Psoas muscle (tissue), 8 donors: ENCODE measurements at places on chromosomes 3 and 15.

- H3K27me3 ChIP-seq, result no peaks in the 10 kb centered on the region
- H3K4me3 ChIP-seq, result no peak overlapping the region
- H3K4me1 ChIP-seq, result no peaks in the 10 kb centered on the region
- no peaks in the 10 kb centered on the region for H3K36me3 ChIP-seq
- no peak overlapping the region for H3K27ac ChIP-seq
Measured at GRCh38 chr3:34678575-34678974, 880.1 kb downstream of the PDCD6IP start.

DNA sequence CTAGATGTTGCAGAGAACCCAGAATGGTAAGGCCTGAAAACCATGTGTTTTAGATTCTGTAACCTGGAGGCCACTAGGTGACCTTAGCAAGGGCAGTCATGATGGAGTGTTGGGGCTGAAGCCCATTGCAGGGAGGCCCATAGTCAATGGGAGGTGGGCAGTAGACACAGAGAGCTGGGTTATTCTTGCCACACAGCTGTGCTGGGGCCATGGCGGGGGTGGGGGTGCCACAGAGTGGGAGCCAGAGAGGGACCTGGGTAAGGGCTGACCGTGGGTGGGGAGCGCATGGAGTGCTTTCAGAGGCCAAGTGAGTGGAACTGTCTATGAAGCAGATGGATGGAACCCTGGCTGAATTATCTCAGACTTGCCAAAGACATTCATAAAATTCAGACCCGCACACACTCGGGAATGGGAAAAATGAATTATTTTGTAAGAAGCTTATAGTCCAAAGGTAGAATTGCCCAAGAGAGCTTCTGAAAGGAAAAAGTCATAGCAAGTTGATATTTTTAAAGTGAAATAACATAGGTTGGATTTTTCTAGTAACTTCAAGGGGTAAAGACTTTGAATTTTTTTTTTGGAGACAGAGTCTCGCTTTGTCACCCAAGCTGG is 53.9 kb downstream of the SMAD3 start:
- no peaks in the 10 kb centered on the region for H3K27me3 ChIP-seq
- H3K27ac ChIP-seq, result peak overlapping the region; percentile 97
- H3K36me3 ChIP-seq, result no peaks in the 10 kb centered on the region
- no peak for DNase-seq

DNA sequence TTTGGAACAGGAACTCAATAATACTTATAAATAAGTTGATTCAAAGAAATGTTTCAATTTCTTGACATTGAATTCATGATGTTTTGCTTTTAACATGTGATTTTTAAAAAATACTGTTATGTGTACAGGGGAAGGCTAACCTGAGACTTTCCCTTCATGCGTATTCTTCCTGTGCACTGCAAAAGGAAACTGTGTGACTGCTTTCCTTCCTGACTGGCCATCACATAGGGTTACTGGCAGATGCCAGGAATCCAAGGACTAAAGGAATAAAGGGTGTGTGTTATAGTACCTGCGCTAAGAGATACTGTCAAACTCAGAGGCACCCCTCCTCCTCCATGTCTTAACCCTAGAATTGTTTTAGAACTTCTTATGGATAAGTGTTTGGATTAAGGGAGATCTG is 236.0 kb downstream of the UBE2E2 start:
- H3K36me3 ChIP-seq, result no peaks in the 10 kb centered on the region
- peaks cover 14% of the 10 kb centered on the region for H3K4me1 ChIP-seq
- no peak for DNase-seq
- H3K27ac ChIP-seq, result no peak overlapping the region
- no peak overlapping the region for H3K4me3 ChIP-seq
- no peaks in the 10 kb centered on the region for H3K27me3 ChIP-seq

DNA sequence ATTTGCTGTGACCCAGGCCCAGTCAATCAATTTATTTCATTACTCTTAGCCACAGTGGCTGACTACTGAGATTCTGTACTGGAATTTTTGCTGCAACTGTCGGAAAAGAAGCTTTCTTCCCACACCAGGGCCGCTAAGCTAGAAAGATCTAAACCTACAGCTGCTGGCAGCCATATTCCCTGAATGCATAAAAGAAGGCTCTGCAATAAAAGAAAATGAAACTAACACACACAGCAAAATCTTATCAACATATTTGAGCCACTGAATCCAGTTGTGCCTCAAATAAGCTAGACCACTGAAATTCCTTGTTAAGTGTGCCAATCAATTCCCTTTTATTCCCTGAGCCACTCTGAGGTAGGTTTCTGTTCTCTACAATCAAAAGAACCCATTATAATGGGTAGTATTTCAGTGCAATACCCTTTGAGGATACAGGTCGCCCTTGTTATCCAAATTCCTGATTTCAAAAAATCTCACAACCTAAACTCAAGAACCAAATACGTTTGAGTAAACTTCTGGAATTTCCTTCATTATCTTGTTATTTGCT is 60.3 kb downstream of the MYO9A start:
- peaks cover 20% of the 10 kb centered on the region for H3K4me1 ChIP-seq
- DNase-seq, result no peak
- H3K27ac ChIP-seq, result no peak overlapping the region

DNA sequence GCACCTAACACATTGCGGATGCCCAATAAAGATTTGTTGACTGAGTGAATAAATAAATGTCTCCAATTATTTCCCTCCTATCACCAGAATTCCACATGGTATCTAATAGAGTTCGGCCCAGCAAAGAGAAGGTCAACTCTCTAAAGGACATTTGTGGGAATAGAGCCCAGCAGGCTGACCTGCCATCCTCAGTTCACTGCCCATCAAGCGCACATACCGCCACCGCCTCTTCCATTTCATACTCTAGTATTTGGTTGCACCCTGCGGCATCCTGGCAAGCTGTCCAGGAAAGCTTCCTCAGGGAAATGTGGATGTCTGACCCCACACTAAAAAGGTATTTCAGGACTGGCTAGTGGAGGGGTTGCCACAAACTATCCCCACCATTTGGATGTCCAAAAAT is 29.8 kb upstream of the DLG1 start:
- H3K27me3 ChIP-seq, result no peaks in the 10 kb centered on the region
- H3K4me1 ChIP-seq, result peaks cover 15% of the 10 kb centered on the region
- no peaks in the 10 kb centered on the region for H3K36me3 ChIP-seq
- no peak for DNase-seq
- peak overlapping the region; percentile 36 for H3K27ac ChIP-seq

- no peaks in the 10 kb centered on the region for H3K27me3 ChIP-seq
- DNase-seq, result peak; percentile 62
- no peak overlapping the region for H3K4me3 ChIP-seq
- peak overlapping the region; percentile 46 for H3K27ac ChIP-seq
- peaks cover 6% of the 10 kb centered on the region for H3K4me1 ChIP-seq
Measured at GRCh38 chr3:52190294-52191074, 7.5 kb upstream of the ALAS1 start.

- no peaks in the 10 kb centered on the region for H3K27me3 ChIP-seq
- H3K27ac ChIP-seq, result peak overlapping the region; percentile 46
- H3K4me1 ChIP-seq, result peaks cover 27% of the 10 kb centered on the region
- H3K4me3 ChIP-seq, result no peak overlapping the region
- DNase-seq, result no peak
Measured at GRCh38 chr3:149534671-149535332, 60.3 kb downstream of the TM4SF4 start.

DNA sequence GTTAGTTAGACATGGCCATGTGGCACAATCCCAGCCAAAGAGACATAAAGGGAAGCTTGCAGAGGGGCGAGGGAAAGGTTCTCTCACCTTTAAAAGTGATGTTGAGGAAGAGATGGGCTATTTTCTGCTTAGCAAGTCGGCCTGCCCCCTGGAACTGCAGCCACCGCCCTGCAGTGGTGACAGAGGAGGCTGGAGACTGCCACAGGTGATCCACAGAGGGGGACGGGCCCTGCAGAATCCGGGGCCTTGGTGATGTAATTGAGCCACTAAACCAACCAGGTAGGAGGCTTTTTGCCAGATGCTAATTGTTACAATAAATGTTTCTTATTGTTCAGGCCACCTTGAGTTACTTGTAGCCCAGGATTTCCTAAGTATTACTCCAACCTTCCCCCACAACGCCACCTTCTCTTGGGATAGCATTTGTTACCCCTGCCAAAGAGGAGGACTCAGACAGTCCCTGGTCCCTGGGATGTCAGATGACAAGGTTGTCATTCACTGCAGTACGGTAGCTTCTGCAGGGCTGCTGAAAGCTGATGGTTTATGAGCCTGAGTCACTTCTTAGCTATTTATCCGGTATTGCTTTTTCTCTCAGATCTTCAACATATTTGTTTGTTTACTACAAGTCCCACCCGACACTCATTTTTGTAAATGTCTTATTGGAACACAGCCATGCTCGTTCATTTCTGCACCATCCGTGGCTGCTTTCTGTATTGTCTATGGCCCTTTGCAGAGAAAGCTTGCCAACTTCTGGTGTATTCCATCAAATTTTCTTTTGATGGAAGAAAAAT is 63.3 kb upstream of the SEC61A1 start:
- no peak overlapping the region for H3K27ac ChIP-seq
- no peak for DNase-seq
- no peak overlapping the region for H3K4me3 ChIP-seq
- H3K27me3 ChIP-seq, result no peaks in the 10 kb centered on the region
